ENCODE measurements at places on chromosomes 7 and 10.

- no peak for DNase-seq
Measured at GRCh38 chr7:46257761-46258448, 336.8 kb upstream of the IGFBP3 start.

GRCh38 chr7:84844771-84845170 is 342.1 kb downstream of the SEMA3D start:
- DNase-seq = no peak

DNA sequence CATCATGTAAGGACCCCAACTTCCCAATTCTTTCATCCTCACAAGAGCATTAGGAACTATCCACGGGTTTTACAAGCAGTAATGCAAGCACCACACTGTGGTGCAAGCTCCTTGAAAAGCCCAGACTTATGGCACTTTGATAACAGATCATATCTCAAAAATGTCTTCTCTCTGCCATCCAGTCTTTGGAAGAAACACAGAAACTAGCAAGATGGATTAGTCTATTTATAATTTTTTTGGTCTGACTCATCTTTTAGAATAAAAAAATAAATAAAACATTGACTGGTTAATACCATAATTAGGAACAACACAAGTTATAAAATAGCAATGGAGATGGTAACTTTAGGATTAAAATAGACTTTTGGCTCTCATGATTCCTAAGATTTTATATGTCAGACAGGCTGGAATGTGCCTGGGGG is 49.0 kb upstream of the CALD1 start:
- DNase-seq = no peak

- DNase-seq = no peak
Measured at GRCh38 chr7:151247611-151248345, 716 bp downstream of the SMARCD3 start.

DNA sequence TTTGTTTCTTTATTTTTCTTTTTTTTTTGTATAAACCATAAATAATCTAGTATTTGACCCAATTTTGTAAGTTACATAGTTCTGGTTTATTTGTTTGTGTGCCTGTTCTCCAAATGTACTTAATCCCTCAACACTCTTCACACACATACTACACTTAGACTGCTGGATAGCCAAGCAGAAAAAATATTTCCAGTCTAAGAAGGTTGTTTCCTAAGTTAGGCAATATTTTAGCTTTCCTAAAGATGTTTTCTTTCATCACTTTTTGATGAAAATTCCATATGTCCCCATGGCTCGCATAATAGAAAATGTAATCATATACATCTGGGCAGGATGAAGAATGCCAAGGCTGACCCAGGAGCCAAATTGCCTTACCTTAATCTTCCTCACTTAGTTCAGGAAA is 105.3 kb downstream of the PPP1R3A start:
- DNase-seq = no peak

DNA sequence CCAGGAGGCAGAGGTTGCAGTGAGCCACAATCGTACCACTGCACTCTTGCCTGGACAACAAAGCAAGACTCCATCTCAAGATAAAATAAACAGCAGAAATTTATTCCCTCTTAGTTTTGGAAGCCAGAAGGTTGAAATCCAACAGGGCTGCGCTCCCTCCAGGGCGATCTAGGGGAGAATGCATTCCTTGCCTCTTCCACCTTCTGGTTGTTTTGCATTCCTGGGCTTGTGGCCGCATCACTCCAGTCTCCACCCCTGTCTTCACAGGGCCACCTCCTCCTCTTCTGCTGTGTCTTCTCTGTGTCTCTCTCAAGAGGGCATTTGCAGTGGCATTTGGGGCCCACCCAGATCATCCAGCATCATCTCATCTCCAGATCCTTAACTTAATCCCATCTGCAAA is 36.2 kb downstream of the LIMK1 start:
- DNase-seq = no peak

DNA sequence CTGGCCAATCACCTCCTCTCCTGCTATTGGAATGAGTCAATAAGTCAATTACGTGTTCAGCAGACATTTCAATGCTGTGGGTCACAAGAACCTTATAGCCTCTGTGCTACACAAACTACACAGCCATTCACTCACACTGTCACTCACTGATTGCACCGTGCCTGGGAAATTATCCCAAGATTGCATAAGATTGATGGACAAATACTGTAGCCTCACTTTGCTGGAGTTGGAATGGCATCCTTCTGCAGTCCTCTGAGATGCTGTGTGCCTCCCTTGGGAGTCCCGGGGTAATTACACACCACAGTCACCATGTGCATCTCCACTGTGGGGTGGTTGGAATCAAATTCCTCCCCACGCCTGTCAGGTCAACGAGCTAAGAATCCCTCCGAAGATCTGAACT is 358.7 kb upstream of the MGMT start:
- DNase-seq = no peak

DNA sequence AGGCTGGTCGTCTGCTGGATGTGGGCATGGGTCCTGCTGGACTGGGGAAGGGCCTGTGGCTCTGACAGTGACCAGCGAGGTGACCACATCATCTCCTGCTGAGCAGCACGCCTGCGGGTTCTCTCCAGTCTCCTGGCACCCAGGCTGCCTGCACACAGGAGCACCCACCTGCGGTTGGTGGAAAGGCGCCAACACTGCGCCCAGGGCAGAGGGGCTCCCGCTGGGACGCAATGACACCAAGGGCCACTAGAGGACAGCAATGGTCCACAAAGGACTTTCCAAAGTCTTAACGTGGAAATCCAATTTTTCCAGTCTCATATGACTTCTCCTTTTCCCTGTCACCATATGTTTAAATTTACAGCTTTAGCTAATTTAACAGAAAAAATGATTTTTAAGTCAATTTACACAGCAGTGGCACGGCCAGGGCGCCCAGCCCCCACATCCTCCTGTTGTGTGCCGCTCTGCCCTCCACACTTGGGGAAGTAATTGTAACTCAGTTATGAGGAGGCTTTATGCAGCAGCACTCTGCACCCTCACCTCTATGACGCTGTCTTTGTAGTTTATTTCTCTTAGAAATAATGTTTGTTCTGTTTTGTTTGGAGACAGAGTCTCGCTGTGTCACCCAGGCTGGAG is 38.1 kb downstream of the CFAP46 start:
- peak; percentile 43 for DNase-seq

DNA sequence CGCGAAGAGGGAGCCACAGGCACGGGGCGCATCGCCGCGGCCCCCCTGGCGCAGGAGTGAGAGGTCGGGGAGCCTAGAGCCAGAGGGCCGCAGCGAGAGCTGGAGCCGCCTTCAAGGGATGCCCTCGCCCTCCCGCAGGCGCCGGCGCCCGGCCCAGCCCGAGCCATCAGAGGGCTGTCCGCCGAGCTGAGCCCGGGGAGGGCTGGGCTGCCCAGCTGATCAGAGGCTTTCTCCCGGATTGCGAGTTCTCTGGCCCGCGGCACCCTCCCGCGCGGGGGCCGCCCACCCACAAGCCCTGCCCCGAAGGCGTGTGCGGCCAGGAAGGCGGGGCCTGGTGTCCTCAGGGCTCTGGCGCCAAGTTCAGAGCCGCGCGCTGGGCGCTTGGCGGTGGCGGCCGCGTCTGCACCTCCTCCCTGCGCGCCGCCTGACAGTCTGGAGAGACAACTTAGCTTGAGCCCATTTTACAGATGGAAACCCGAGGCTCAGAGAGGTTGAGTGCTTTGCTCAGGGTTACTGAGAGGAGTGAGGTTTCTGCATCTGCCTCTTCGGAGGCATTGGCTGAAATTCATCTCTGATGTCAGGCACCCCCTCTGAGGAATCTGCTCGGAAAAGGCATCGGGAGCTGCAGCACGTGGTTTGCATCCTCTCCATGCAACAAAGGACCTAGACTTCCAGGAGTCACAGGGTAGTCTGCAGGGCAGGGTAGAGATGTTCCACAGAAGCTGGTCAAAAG is 3.8 kb upstream of the ANTXRL start:
- peak; percentile 91 for DNase-seq

DNA sequence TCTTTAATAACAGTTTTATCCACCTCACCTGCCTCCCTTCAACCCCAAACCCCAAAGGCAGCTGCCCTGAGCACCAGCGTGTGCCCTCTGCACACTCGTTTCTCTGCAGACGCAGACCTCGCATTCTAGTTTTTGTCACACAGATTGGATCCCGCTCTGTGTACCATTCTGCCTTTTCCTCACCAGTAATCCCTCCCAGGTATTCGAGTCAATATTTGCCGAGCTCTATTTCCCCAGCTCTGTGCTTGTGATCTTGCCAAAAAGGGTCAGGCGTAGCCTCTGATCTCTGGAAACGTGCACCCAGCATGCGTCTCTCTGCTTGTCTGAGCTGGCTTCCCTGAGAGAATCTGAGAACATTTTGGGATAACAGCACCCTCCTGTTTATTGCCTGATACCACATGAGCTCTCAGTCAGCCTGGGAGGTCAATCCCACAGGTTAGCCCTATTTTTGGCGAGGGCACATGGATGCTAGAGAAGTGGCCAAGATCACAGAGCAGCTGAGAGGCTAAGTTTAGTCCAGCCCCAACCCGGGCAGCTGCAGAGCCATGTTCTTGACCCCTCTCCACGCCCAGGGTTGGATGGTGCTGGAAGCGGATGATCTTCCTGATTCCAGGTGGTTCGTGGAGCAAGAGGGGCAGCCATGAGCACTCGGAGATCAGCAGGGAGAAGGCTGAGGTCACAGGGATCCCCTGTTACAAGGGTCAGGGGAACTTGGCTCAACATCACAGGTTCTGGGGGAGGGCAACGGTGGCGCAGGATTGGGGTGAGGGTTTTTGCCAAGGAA is 29.1 kb downstream of the FOXL3 start:
- DNase-seq = no peak

DNA sequence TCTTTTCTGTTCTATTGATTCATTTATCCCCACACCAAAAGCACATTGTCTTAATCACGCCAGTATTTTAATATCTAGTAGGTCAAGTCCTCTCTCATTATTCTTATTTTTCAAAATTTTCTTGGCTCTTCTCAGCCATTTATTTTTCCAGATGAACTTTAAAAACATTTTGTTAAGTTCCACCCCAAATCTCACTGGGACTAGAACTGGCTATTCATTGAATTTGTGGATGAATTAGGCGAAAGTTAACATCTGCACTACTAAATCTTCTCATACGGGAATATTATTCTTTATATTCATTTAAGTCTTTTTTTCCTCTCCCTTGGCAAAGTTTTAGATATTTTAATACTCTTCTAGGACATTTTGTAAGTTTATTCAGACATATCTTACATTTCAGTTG is 295.2 kb upstream of the MGMT start:
- DNase-seq = no peak

DNA sequence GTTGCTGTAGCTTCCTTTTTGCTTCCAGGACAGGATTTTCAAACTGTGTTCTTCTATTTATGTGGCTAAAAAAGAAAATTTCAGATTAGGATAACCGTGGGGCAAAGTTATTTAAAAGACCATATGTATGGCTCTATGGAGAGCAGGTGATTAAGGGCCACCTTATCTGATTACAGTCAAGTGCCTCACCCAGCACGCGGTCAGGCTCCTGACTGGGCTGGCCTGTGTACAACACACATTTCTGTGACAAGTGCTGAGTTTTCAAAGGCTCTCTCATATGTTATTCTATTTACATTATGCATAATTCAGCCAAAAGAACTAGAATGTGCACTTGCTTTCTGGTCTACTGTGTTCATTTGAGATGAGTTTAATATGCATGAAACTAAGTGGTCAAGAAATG is 547.4 kb downstream of the PHTF2 start:
- DNase-seq = no peak

DNA sequence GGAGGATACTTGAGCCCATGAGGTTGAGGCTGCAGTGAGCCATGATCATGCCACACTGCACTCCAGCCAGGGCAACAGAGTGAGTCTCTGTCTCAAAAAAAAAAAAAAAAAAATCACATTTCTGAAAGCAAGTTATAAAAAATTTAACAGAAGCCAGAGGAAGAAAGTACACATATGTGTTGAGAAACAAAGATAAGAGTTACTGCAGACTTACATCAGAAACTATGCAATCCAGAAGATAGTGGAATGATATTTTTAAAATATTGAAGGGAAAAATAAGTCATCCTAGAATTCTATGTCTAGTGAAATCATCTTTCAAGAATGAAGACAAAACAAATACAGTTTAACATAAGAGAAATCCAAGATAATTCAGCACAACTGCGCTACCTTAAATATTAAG is 46.9 kb downstream of the ZNF518A start:
- no peak for DNase-seq

Data from mesendoderm (in vitro differentiated cells).